ENCODE measurements at places on chromosomes 7 and 10.

- DNase-seq = peak; percentile 24
These were observed 589 bp downstream of the LDB1 start for GRCh38 chr10:102119417-102120141.

GRCh38 chr10:132497861-132498561 lies 39.6 kb upstream of the INPP5A start:
- DNase-seq = no peak

GRCh38 chr7:111362506-111363054 lies 199.7 kb downstream of the IMMP2L start:
- no peak for DNase-seq

GRCh38 chr10:28105561-28105960 lies 106.7 kb upstream of the ODAD2 start:
- DNase-seq = no peak

DNA sequence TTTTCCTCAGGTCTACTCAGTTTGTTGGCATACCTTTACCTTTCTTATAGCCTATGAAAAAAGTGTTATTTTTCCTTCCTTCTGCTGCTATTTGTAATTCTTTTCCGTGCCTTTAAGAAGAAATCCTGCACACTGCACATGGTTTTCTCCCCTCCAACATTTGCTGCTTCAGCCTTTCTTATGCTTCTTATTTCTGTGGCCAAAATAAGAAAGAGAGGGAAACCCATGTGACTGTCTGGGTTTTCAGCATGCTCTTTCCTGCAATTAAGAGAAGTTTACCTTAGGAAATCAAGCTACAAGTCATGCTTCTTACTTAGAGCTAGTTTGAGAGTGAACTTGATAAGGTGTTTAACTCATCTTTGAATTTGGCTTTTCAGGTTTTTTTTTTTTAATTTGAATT lies 11.0 kb downstream of the TBC1D12 start:
- DNase-seq = no peak

DNA sequence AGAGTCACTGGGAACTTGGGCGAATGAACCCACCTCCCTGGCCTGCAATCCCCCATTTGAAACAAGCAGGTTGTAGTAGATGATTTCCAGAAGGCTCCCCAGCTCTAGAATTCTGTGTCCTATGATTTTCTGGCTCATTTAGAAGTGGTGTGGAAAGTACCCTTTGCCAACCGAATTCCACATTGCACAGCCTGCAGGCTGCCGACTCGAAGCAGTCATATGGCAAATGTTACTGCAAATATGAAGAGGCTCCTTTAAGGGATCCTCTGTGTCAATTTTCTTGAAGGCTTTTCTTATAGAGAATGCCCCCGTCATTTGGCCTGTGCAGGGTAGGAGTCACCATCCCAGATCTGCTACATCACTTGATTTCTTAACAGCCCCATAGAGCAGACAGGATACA lies 5.6 kb downstream of the PODXL start:
- no peak for DNase-seq

- DNase-seq = no peak
These were observed 48.6 kb downstream of the INSIG1 start for GRCh38 chr7:155346285-155346684.

DNA sequence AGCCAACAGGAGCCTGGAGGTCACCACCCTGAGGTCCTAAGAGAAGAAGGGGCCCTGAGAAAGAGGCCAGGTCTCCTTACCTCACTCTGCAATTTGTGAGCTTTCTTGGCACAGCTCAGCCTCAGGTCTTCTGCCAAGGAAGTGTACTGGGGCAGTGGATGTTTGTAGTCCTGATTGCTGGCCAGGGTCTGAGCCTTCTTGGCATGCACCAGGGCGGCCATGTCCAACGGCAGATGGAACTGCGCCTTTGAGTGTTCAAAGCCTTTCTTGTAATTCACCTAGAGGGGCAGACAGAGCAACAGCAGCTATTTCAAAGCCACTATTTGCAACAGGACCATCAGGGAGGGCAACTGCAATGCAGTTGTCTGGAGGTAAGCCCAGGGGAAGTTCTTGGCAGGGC lies 51.7 kb downstream of the NRAP start:
- no peak for DNase-seq

GRCh38 chr7:131111081-131111576 lies 216.5 kb upstream of the MKLN1 start:
- DNase-seq = peak; percentile 90

DNA sequence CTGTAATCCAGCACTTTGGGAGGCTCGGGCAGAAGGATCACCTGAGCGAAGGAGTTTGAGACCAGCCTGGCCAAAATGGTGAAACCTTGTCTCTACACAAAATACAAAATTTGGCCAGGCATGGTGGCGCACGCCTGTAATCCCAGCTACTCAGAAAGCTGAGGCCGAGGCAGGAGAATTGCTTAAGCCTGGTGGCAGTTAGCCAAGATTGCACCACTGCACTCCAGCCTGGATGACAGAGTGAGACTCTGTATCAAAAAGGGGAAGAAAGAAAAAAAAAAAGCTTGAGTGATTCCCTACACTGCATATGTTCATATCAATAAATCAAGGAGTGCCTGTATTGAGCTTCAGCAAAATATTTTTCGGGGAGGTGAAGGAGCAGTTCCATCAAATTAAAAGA lies 45.8 kb upstream of the SRRM3 start:
- peak; percentile 46 for DNase-seq

- no peak for DNase-seq
These were observed 24.9 kb downstream of the CYP17A1 start for GRCh38 chr10:102812231-102812876.

DNA sequence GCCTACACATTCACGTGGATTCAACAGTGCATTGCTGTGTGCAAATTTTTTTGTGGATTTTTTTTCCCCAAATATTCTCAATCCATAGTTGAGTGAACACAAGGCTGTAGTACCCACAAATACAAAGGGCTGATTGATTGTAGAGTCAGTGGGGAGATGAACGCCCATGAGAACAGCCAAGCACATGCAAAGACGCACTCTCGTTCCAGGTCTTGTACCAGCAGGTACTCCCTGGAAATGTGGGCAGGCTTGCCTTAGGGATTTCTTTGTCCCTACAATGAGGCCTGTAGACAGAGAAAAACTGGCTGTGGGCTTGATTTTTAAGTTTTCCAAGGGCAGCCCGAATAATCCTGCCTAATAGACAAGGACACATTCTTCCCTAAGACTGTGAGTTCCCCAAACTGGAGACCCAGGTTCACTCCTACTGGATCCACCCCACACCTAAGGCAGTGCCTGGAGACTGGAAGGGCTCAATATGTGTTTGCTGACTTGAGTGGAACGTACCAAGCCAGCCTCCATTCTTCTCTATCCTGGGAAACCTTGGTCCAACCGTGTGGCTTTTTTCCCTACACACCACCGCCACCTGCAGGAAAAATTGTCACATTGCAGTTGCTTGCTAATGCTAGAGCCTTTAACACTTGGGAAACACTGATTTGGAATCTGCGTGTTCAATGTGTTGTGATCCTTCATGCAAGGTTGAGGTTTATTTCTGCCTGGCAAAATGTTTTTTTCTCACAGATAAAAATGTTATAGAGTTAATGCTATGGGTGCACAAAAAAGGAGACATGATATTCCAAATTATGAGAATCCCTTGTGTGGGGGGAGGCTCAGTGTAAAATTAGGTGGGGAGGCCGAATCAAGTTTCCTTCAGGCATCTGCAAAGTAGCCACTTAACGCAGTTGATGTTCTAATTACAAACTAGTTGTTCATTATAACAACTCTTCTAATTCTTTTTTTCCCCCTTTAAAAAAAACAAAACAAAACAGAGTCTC lies 49.3 kb downstream of the PPP1R17 start:
- peak; percentile 65 for DNase-seq

GRCh38 chr10:104256335-104256961 lies 1.8 kb downstream of the GSTO1 start:
- no peak for DNase-seq

DNA sequence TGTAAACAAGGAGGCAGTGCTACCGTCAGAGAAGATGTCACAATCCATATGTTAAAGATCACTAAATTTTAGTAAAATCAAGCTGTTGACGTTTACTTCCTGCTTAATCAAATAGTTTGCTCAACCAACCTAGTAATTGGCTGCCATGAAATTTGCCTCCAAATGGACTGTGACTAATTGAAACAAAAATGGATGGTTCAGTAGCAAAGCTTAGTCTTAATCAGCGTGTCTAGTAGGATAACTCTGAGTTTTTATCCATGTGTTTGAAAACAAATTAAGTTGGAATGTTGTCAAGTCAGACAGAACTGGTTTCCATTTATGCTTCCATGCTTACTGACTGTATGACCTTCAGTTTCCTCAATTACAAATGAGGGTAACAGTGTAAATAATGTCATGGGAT lies 1456.7 kb upstream of the CELF2 start:
- DNase-seq = no peak

DNA sequence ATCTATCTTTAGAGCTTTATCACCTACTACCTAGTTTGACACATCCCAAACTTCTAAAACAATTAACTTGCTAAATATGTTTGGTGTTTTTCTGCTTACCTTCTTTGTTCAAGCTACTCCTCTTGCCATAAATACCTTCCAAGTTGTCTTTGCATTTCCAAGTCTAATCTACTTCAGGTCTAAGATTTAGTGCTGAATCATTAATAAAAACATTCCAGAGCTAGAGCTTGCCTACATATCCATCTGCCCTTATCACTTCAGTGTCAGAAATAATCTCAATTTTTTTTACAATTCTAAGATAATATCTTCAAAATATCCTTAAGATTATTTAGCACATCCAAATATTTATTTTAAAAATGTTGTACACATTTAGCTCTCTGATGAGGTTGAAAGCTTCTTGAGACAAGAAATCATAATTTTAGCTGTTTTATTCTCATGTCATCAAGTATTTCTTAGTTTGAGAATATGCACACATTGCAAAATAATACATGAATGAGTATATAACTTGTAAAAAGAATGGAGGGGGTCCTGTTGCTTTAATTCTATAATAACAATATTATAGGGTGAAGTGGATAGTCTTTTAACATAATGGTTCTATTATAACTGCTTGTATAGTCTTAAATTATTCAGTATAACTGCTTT lies 466.3 kb downstream of the SEMA3D start:
- no peak for DNase-seq

DNA sequence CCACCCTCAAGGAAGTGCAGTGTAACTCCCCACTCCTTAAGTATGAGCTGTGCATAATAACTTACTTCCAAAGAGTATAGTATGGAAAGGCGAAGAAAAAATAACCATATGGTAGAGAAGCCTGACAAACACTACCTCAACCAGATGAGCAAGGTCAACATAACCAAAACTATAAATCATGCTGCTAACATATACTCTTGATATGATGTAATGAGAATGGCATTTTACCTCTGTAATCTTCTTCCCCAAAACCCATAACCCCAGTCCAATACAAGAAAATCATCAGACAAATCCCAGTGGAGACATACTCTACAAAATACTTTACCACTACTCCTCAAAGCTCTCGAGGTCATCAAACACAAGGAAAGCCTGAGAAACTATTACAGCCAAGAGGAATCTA lies 15.8 kb downstream of the OSBPL3 start:
- DNase-seq = no peak

DNA sequence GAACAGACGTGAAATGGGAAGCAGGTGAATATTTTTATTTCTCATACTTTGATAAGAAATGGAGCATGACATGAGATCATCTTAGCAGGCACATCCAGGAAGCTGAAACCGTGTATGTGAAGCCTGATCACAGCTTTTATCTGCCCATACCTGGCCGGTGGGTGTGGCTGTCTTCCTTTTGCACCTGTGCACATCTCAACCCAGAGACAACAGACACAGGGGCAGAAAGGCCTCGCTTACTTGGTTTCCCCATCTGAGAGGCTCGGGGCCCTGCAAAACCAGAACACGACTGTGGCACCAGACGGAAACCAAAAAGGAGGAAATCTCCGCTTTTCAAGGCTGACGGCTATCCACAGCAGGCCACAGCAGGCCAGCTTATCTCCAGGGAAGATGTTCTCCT lies 116.4 kb downstream of the TCERG1L start:
- DNase-seq = no peak

- no peak for DNase-seq
These were observed 105.5 kb downstream of the BICC1 start for GRCh38 chr10:58618158-58618676.

DNA sequence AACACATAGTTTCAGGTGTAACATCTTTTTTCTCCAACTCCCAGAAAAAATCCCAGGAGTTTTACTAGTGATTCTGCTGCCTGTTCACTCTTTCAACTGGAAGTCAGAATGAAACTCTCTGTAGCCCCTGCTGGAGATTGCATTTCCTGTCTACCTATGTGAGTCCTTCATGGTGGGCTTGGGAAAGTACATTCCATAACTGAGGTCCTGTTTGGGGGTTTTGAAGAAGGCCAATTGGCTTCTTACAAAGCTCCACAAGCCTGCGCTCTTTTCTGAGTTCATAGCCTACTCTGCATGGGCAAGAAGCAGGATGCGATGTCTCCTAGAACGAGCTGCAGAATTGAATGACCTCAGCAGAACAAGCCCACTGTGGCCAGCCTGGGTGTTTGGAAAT lies 86.7 kb downstream of the LYZL2 start:
- no peak for DNase-seq

- DNase-seq = no peak
These were observed 14.5 kb downstream of the GIMAP8 start for GRCh38 chr7:150464962-150465361.

GRCh38 chr7:1531263-1531978 lies 919 bp downstream of the MAFK start:
- DNase-seq = no peak

- DNase-seq = no peak
These were observed 159.2 kb upstream of the ITGB1 start for GRCh38 chr10:33117230-33117629.

DNA sequence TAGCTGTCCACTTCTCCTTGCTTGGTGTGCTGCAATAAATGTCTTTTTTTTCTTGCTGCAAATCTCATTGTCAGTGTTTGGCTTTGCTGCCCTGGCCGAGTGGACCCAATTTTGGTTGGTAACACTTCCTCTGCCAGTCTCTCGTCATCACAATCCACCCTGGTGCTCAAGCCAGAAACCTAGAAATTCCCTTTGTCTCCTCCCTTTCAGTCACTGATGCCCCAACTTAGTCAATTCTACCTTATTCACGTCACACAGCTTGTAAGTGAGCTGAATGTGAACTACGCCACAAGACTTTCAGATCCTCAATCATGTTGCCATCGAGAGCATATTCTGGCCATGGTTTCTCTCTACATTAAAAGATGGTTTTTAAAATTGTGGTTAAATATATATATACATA lies 13.0 kb upstream of the FRA10AC1 start:
- no peak for DNase-seq

DNA sequence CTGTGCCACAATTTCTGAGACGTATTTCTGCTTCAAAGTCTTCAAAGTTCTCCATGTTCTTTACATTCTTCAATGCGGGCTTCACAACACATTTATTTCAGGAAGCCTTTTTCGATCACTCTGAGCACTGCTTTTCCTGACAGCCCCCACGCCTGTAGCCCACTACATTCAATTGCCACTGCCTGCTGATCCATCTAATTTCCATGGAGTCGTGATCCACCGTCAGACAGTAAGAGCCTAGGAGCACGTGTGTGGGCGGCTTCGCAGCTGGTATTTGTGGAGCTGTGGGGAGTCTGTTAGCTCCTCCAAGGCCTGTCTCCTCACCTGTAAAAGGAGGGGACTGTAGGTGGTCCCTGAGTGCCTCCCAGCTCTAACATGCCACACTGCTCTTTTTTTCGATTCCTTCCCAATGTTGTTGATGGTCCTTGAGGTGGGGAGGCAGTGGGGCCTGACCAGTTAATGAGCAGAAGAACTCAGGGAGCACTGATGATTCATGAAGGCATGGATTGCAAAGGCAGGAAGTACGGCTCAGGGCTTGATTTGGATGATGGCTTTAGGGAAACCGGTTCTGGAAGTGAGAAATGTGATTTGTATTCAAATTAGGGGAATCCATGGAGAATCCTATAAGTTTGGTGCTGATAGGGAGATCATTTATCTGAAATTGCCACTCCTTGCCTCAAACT lies 401.1 kb upstream of the PODXL start:
- DNase-seq = no peak

All from trophoblast cell (in vitro differentiated cells and primary cell).